ENCODE measurements at places on chromosomes 11 and 22. TPM values are rescaled to one million over a fixed set of nuclear protein-coding genes. Genes with fewer than 3 reads are reported as not detected.

The TBX10 gene
- not detected for total RNA-seq

The EFEMP2 gene
- 10.7 TPM for total RNA-seq

The KCNJ11 gene
- 0.36 TPM for total RNA-seq

The PNPLA3 gene
- total RNA-seq = 3.5 TPM

The SEPTIN5 gene
- 4.4 TPM for total RNA-seq

The SUSD2 gene
- total RNA-seq = under 0.01 TPM

The PAMR1 gene
- 7.2 TPM for total RNA-seq

The P2RY2 gene
- total RNA-seq = 30.9 TPM

The MAP6 gene
- total RNA-seq = 0.50 TPM

The BCO2 gene
- total RNA-seq = 1.6 TPM

The MTFP1 gene
- total RNA-seq = 17.8 TPM

The CD6 gene
- 0.07 TPM for total RNA-seq

The SCN3B gene
- 0.57 TPM for total RNA-seq

The TREH gene
- total RNA-seq = not detected

The LRRC56 gene
- total RNA-seq = 1.4 TPM

The FGF4 gene
- not detected for total RNA-seq

The GRM5 gene
- total RNA-seq = under 0.01 TPM

The NRIP3 gene
- total RNA-seq = 1.00 TPM

The FAM227A gene
- 1.4 TPM for total RNA-seq

The TENM4 gene
- total RNA-seq = 11.6 TPM

The NTM gene
- 3.5 TPM for total RNA-seq

The SLC25A18 gene
- total RNA-seq = under 0.01 TPM

Data from nasal cavity respiratory epithelium epithelial cell of viscerocranial mucosa (primary cell).